Renal cortex interstitium (tissue), 15 donors: ENCODE measurements at places on chromosomes 6 and 20. TPM values are rescaled to one million over a fixed set of nuclear protein-coding genes. Genes with fewer than 3 reads are reported as not detected.

The PRKN gene
- 11.4 TPM for polyA plus RNA-seq

DNA sequence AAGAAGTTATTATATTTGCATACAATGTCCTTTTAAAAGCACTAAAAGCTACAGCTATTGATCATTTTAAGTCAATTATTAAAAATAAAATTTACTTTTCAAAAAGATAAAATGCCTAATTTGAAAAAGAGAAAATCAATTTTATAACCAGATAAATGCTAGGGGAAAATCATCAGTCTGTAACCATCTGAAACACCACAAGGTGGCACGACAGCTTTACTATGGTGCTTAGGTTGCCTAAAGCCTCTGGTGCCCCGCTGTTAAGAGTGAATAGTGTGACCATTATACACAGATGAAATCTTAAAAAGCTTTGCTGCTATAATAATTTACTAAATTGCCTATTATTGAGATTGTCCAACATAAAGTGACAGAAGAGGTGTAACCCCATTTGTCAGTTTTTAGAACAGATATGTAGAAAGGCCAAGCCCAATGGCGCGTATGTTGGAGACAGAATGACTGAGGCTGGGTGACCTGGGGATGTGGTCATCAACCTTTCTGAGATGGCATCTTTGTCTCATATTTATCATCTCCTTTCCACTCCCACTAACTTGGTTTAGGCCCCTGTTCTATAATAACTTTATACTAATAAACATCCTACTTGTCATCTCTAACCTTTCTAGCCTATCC is 100.8 kb downstream of the MOXD1 start:
- no peak for DNase-seq

The RAB23 gene
- 42.3 TPM for polyA plus RNA-seq

GRCh38 chr6:91659891-91660290 is 1073.0 kb upstream of the MAP3K7 start:
- DNase-seq, result no peak

The DEF6 gene
- 3.9 TPM for polyA plus RNA-seq

- DNase-seq, result no peak
Observed at GRCh38 chr6:119880840-119881239, 531.3 kb upstream of the MAN1A1 start.

DNA sequence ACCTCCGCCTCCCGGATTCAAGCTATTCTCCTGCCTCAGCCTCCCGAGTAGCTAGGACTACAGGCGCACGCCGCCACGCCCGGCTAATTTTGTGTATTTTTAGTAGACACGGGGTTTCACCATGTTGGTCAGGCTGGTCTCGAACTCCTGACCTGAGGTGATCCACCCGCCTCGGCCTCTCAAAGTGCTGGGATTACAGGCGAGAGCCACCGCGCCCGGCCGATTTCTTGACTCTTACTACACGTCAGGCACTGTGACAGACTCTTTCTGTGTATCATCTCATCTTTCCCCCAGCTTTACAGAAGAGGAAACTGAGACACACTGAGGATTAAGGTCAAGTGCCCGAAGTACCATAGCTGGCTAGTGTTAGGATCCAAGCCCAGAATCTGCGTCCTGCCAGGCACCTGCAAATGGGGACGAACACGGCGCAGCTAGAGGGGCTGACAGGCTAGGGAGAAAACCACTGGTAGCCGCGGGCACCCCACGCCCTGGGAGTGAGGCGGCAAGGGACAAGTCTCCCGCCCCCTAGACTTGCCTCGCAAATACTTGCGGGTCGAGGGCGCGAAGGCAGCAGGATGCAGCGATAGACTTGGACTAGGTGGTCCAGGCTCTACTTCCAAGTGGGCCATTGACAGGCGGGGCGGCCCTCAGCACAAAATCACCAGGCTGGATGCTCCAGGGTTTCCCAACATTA is 1.1 kb upstream of the TAF8 start:
- DNase-seq, result no peak

The RBM24 gene
- 1.0 TPM for polyA plus RNA-seq

GRCh38 chr6:113630738-113631535 is 226.2 kb upstream of the MARCKS start:
- no peak for DNase-seq

DNA sequence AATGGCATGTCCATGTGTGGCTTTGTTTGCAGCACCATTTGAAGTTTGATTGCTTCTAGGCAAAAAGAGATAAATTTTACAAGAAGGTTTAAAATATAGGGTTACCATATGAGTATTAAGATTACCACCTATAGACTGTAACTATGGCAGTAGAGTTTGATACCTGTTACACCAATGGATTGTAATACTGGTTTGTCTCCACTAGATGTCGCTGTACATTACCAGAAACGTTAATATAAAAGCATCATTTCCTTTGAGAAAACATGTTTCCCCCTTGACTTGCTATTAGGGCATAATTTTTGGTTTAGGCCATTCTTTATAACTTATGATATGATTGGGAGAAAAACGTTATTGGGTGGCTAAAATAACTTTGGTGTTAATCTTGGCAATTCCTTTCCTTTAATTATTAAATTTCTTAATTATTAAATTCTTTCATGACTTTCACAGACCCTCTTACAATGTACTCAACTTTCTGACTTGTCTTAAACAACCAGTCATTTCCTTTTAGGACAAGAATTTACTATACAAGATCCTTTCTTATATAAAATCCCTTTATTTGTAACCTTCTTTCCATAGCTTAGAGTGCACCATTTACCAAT is 42.8 kb downstream of the HLA-DPB1 start:
- no peak for DNase-seq

DNA sequence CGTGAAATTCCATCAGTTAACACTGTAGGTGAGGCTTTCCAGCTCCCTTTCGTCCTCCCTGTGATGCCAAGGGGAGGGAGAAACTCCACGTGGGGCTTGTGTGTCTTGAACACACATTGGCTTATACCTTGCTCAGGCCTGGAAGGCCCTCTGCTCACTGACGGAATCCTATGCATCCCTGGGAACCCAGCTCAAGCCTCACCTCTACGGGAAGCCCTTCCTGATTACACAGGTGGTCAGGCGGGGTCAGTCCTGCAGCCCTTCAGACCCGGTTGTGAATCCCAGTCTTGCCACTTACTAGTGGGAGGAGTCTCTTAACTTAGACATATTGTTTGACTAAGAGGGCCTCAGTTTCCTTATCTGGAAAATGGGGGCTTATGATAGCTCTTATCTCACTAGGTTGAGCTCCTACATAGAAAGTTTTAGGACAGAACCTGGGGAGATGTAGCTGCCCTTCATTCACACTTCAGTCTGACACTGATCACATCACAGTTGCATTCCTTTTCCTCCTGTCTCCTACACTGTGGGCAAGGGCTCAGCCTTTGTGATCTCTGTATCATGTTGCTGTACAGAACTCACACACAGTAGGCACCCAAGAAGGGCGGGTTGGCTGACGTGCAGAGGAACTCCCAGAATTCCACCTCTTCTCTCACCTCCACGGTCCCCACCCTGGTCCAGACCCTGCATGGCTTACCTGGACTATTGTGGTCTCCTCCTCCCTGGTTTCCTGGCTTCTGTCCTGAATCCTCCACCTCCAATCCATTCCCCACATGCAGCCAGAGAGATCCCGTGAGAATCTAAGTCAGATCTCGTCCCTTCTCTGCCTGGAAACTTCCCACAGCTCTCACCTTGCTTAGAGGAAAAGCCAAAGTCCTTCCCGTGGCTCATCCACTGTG is 129.6 kb downstream of the CEBPB start:
- no peak for DNase-seq
